ENCODE measurements at places on chromosomes 3 and 15.

DNA sequence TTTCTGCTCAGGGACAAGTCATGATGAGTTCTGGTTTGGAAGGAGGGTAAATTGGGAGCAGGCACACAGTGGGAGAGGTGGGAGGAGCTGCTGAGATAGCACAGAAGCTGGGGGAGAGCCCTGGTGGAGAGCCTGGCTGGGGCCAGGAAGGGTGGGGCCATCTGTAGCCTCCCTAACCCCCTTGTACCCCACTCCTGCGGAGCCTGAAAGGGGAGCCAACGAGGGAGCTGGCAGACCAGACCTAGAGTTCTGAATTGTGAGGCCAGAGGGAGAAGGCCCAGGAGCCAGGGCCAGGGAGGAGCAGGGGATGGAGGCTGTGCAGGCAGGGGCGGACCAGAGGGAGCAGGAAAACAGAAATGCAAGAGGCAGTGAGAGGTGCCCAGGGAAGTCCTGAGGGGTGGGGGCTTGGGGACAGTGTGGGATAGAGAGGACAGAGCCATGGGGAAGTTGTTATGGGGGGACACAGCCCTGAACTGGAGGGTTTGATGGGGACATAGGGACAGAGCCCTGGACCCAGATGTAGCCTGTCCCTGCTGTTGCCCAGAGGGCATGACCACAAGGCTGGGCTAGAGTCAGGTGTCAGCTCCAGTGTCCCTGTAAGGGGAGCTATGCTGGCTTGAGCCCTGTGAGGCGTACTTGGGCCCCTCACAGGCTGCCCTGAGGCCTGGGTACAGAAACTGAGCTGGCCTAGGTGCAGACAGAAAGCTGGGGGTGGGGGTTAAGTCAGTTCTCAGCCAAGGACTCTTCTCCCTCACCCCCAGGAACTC, 1.2 kb downstream of the TMIE start:
- DNase-seq, result no peak

- no peak for DNase-seq
These were observed 149.8 kb downstream of the ZNF385D start for GRCh38 chr3:21601178-21601577.

DNA sequence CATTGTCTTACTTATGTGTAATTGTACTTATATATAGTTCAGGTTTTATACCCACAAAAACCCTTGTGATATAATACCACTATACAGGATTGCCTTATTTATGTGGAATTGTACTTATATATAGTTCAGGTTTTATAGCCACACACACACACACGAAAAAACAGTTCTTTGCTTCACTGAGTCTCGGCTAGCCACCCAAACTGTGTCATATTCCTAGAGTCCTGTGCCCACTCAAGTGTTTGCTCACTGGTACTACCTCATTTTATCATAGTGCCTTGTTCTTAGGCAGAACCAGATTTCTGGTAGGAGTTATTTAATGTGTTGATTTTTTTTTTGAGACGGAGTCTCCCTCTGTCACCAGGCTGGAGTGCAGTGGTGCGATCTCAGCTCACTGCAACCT, 12.5 kb downstream of the RASA2 start:
- DNase-seq, result no peak

DNA sequence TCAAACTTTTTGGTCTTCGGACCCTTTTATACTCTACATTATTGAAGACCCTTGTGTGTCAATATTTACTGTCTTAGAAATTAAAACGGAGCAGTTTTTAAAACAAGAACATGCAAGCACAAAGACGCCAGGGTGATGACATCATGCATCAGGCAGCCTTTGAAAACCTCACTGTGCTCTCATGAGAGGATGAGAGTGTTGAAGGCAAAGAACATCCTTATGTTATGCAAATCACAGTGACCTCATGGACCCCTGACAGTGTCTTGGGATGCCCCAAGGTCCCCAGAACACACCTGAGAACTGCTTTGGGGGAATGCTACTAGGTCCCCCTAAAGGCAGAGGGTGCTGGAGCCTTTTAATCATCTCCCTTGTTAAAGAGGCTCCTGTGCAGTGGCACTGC, 51.6 kb downstream of the CHDH start:
- no peak for DNase-seq

GRCh38 chr15:29003840-29004233, 118.1 kb downstream of the APBA2 start:
- no peak for DNase-seq

- no peak for DNase-seq
These were observed 6.4 kb downstream of the KPNA1 start for GRCh38 chr3:122508135-122508914.

DNA sequence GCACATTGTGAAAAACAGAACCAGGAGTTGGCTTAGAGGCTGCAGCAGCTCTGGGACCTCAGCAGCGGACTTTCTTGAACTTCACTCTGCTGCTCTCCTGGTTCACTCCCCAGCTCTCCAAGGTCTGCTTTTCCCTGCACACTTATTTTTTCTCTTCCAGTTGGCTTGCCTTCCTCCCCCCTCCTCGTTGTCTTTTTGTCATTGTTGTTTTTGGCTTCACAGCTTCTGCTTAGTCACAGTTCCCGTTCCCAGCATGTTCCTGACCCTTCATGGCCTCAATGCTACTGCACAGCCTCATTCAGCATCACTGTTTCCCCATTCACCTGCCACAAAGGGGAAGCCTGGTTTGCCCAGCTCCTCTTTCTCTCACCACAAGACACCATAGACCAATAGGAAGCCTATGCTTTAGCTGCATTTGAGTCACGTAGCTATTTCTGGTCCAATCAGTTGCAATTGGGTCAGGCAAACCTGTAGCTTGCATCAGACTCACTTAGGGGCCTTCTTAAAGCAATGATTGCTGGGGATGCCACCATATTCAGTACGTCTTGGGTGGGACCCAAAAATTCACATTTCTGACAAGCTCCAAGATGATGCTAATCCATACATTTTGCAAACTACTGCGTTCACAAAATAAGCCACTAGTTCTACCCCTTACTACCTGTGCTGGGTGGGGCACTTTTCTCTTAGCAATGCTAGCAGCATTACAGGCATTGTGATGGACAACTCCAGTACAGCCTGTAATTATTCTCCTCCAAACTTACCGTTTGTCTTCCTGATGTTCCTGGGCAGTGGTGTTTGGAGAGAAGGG, 7.8 kb upstream of the SUMF1 start:
- DNase-seq, result no peak

- no peak for DNase-seq
These were observed 243.8 kb downstream of the SOX2 start for GRCh38 chr3:181955566-181955965.

- no peak for DNase-seq
These were observed 244.4 kb upstream of the TLE3 start for GRCh38 chr15:70342141-70342540.

- no peak for DNase-seq
These were observed 28.1 kb downstream of the COLQ start for GRCh38 chr3:15493436-15493835.

GRCh38 chr15:99614749-99615288, 49.0 kb downstream of the MEF2A start:
- DNase-seq, result no peak

- no peak for DNase-seq
These were observed 55.0 kb upstream of the CHD2 start for GRCh38 chr15:92845126-92845508.

DNA sequence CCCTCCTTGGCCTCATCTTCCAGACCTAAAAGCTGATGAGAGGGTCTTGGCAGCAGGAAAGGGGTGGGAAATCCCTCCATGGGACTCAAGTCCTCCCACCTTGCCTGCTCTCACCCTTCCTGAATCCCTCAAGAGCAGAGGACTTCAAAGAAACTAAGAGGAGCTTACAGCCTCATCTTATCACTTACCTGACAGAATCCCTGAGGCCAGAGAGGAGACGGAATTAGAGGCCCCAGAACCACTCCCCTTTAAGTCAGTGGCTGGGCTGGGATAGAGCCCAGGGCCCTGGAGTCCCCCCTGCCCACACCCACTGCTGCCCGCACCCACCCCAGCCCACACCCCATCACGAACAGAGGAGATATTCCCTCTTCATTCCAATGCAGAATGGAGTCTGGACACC, 15.2 kb downstream of the LOXL1 start:
- no peak for DNase-seq

DNA sequence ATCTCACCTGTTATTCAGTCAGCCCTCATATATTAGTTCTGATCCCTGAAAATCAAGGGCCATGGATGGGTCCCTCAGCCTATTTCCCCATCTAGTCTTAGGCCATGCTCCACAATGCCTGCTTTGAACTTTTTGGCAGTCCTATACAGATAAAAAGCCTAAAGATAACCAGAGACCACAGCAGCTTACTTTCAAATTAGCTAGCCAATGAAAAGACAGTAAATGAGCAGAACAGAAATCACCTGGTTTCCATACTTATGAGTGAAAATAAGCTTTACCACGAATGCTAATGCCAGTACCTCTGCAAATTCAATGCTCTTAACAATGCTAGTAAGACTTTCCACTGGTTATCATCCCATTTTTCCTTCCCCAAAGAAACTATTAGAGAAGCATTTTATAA, 141.6 kb upstream of the SPRED1 start:
- DNase-seq, result no peak

GRCh38 chr3:174596447-174596982, 262.6 kb upstream of the NAALADL2 start:
- DNase-seq, result no peak

GRCh38 chr3:190242147-190242546, 80.1 kb downstream of the CLDN1 start:
- DNase-seq, result no peak
